ENCODE measurements at places on chromosomes 3 and 15.

DNA sequence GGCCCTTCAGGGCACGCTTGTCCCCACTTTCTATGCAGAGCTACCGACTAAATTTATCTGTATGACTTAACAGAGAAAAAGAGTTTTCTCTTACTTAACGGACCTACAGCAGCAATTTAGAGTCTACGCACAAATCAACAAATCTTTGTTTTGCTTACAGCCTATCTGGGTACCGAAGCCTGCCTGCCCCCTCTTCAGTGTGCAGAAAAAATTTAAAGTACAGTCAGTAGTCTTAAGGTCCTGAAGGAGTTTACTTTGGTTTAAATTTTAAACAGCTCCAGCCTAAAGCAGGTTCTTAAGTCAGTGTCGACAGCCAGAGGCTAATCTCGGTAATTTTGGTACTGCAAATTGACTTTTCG lies 570 bp downstream of the SACM1L start:
- DNase-seq = no peak

GRCh38 chr3:113167825-113168801 lies 43.2 kb upstream of the BOC start:
- DNase-seq = no peak

GRCh38 chr3:100615684-100616083 lies 6.3 kb downstream of the ADGRG7 start:
- DNase-seq = no peak

DNA sequence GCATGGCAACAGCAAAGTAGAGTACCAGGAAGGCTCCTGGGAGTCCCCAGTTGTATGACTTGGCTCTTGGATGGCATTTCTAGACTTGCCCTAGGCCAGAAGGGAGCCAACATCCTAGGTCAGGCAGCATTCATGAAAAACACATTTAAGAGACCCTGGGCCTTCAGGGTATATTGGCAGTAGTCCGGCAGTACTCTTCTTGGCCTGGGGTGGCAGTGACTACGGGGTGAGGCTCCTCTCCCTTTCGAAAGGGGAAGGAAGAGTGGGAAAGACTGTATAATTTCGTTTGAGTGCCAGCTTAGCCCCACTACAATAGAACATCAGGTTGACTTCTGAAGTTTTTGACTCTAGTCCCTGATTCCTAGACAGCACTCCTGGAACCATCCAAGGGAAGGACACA lies 136.4 kb downstream of the ZIC4 start:
- no peak for DNase-seq

GRCh38 chr3:129045675-129046036 lies 14.9 kb upstream of the GP9 start:
- DNase-seq = no peak

DNA sequence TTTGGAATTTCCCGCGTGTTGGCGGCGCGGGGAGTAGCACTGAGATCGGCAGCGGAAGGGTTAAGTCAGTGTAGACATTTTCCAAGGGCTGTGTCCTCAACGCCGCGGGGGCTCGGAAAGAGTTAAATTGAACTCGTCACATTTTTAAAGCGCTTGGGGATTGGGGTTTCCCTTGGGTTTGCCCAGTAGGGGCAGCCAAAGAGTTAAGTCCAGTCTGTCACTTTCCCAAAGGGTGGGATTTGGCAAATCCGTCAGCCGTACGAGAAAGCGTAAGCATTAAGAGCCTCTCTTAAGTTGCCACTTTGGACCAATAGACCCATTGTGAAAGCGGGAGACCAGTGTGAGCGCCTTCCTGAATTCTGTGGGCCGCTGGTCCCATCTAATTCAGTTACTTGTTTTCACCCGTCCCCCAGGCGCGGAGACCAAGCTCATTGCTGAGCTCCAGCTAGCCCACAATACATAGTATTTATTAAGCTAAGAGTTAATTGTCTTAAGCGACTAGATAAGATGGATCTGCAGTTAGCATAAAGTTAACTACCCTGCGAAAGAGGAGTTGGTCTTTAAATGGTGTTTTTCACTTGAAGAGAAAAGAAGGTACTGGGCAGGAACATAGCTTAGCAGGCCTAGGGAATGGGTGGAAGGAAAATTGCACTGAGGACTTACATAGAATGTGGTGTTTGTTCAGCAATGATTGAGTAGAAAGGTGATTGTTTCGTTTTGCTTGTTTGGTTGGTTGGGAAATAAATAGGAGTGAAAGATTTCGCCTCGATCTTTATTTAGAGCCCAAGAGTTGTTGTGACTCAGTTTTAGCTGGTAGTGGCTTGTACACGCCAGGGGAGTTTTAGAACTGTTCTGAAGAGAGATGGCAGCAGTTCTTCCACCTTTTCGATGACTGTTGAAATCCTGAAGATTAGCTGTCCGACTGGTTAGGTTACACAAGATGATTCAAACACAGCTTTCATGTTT lies 932 bp downstream of the ARL8B start:
- DNase-seq = peak; percentile 43
